Hematopoietic multipotent progenitor cell treated with erythropoietin and hydrocortisone succinate and interleukin-3 and kit ligand, for 6 days (in vitro differentiated cells): ENCODE measurements at places on chromosomes 16 and 17.

GRCh38 chr17:72890711-72891110 is 201.8 kb downstream of the SLC39A11 start:
- no peak for DNase-seq

- DNase-seq = no peak
These were observed 398.6 kb upstream of the ERCC4 start for GRCh38 chr16:13521356-13521755.

- DNase-seq = no peak
These were observed 99.1 kb downstream of the CPPED1 start for GRCh38 chr16:12704492-12705111.

GRCh38 chr17:77200711-77201110 is 59.9 kb downstream of the SEC14L1 start:
- DNase-seq = no peak

GRCh38 chr16:73172241-73172972 is 124.5 kb upstream of the ZFHX3 start:
- DNase-seq = no peak

DNA sequence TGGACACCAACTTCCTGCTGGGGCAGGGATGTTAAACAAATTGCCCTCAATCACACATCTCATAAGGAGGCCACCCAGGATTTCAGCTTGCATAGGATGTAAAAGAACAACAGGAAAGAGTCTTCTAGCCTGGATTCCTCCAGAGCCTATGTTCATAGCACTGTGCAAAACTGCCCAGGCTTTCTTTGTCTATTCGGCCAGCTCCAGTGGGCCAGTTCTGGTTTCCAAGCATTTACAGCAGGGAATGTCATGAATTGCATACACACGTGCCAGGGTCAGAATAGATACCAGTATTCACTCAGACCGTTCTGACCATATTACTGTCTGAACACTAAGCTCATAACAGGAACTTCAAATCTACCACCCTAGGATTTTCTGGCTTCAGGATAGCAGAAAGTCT is 273.2 kb downstream of the CDH8 start:
- no peak for DNase-seq

- DNase-seq = no peak
These were observed 31.5 kb downstream of the WSCD1 start for GRCh38 chr17:6101706-6102105.

DNA sequence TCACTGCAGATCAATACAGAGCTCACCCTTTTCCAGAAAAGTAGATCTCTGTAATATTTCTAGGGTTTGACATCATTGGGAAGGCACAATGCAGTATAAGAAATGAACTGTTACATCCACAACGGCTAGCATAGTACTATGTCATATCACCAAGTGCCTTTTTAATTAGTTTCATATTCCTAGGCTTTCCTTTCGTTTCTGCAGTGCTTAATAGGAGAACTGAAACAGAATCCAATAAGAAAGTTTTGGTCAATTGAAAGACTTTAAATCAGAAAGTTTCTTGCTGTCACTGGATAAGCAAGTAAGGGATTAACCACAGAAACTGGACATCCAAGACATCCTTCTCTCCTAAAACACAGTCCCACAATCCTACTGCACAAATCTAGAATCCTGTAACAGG is 3.5 kb upstream of the RNF43 start:
- DNase-seq = no peak

DNA sequence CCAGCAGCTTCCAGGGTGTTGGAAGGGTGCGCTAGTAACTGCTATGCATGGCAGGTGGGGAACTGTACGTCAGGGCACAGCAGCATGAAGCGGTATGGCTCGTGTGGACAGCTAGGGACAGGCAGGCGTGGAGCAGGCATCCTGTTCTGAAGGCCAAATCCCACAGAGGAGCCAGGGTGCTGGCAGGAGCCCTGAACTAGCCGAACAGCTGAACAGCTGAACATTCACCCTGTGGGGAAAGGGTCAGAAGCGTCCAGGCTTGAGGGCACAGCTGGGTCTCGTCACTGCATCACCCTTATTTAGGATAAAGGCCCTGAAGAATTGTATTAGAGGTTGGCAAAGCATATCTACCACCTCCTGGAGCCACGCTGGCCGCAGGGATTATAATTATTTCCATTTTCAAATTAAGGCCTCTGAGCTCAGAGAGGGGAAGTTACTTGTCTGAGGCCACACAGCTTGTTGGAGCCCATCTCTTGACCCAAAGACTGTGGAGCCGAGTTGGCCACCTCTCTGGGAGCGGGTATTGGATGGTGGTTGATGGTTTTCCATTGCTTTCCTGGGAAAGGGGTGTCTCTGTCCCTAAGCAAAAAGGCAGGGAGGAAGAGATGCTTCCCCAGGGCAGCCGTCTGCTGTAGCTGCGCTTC is 3.3 kb upstream of the STH start:
- no peak for DNase-seq

GRCh38 chr17:5526821-5527598 is 40.6 kb downstream of the MIS12 start:
- DNase-seq = peak; percentile 28

DNA sequence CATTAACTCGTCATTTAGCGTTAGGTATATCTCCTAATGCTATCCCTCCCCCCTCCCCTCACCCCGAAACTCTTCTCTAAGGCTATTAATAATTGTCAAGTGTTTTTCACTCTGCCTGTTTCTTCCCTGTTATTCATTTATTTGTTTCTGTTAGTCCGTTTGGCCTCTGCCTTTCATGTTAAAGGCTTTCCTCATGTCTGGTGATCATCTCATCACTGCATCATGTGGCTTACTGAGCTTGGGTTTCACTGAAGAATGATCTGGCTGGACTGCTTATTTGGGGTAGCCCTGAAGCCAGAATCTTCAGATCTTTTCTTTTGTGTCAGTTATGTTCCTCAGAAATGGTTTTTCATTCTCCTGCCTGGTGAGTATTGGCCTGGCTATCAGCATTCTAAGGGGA is 9.5 kb downstream of the UTP4 start:
- DNase-seq = no peak

DNA sequence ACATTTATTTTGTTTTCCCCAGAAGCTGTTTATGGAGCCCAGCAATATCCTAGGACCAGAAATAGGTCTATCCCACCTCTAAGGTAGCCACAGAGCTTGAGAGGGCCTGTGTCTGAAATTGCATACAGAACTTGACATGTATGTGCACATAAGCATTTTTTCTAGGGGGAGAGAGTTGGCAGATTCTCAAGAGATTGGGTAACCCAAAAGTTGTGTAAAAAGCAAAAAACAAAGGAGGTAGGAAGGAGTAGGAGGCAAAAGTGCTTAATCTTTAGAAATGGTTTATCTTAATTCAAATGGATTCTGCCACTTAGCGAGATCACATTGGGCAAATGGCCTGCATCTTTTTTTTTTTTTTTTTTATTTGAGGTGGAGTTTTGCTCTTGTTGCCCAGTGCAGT is 3.5 kb downstream of the PLK1 start:
- DNase-seq = peak; percentile 21

- DNase-seq = peak; percentile 90
These were observed 2.1 kb upstream of the ZSCAN10 start for GRCh38 chr16:3101018-3101840.

GRCh38 chr17:50175035-50175807 is 9.4 kb downstream of the SGCA start:
- no peak for DNase-seq
